ENCODE measurements at places on chromosomes 2 and 18.
A peak's percentile ranks its signal among the peaks of the same experiment; 100 is the strongest.

GRCh38 chr2:233535271-233535670 is 31.3 kb downstream of the USP40 start:
- DNase-seq: peak; percentile 1

DNA sequence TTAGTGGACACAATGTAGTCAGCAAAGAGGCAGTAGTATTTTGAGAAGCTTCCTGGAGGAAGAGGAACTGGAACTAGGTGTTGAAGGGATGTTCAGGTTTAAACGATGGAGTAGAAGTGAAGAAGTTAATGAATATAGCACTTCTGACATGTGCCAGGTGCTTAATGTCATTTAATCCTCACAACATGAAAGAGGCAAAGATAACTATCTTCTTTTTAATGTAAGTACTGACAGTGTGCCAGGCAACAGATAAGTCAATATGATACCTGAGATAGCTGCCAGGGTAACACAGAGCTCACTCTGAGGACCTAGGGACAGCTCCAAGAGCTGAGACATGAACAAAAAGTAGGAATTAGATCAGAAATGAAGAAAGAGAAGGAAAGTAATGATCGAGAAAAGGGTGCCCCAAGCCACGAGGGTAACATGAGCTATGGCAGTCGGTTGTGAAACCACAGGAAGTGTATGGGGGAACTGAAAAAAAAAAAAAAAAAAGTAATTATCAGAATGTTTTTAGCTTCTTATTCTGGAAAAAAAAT is 140.7 kb downstream of the RNF144A start:
- DNase-seq: no peak

DNA sequence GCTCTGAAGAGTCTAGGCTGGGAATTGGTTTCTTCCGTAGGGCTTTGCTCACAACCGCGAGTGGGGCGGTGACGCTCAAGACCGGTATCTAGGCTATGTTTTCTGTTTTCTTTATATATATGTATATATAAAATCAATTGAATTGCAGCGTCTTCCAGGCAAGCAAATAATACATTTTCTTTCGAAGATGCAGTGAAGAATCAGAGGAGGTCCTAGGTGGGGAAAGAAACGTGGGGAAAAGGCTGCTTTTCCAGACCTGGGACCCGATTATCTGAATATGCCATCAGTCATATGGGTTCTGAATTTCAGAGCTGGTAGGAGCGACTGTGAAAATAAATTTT is 714 bp upstream of the SCN9A start:
- no peak for DNase-seq

DNA sequence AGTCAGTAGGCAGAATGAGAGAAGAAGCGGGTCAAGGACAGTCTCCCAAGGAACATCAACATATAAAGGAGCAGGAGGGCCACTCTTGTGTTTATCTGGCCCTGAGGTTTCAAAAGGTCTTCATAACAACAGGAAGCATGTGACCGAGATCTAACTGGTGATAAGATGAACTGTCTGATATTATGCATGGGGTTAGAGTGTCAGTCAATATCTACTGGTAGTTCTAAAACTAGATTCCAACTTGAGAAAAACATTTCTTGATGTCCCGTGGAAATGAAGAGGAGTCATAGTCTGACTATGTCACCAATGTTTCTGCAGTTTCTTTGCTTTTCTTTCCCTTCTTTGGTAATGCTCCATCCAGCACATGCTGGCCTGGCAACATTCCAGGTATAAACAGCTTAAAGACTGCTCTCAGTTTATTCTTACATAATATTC is 77.5 kb upstream of the ITPRID2 start:
- peak; percentile 7 for DNase-seq

- DNase-seq: no peak
These were observed 181.9 kb upstream of the CDH7 start for GRCh38 chr18:65568866-65569265.

DNA sequence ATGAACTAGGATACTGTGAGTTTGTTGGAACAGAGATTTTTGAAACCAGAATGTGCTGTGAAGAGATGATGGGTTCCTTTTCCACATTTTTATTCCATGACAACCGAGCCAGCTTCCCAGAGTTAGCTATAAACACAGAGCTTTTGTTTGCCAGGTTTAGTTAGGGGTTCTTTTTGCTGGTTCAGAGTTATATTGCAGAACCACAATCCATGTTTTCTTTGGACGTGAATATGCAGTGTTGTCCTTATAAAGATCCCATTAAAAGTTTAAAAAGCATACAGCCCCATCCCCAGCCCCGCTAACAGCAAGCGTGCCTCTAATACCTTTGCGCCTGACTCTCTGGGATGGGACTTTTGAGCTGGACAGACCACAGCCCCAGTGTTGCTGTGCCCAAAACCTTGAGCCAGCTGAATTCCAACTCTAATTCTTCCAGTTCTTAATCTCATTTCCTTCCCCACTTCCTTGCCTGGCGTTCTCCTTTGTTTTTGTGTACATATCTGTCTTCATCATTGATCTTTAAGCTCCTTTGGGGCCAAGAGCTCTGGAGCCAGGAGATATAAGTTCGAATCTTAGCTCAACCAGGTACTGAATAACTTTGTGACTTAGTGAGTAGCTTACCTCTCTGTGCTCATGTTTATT is 72.3 kb downstream of the SPATS2L start:
- DNase-seq: peak; percentile 58

DNA sequence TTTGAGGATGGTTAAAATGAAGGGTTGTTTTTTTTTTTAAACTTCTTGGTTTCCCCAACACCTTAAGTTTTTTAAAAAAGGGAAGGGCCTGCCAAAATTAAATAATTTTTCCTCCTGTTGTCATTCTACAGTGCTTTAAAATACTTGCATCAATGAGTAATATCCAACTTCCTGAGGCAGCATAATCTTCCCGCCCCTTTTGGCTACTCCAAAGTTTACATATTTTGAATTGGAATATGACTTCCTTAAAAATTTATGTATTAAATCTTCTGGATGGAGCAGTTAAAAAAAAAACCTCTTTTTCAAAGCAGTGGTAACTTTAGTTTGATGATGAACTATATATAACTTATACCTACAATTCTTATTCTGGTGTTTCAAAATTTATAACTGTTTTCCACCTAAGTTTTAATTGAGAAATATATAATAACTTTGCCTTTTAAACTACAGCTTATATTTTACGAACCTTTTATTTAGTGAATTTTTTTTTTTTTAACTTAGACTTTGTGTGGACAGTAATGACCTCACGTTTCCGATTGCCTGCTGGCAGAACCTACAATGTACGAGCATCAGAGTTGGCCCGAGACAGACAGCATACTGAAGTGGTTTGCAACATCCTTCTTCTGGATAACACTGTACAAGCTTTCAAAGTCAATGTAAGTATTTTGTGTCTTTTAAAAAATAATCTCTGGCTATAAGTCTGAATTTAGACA is 49.8 kb downstream of the PTPN4 start:
- peak; percentile 69 for DNase-seq

- no peak for DNase-seq
These were observed 20.1 kb downstream of the GPR55 start for GRCh38 chr2:230904856-230905447.

DNA sequence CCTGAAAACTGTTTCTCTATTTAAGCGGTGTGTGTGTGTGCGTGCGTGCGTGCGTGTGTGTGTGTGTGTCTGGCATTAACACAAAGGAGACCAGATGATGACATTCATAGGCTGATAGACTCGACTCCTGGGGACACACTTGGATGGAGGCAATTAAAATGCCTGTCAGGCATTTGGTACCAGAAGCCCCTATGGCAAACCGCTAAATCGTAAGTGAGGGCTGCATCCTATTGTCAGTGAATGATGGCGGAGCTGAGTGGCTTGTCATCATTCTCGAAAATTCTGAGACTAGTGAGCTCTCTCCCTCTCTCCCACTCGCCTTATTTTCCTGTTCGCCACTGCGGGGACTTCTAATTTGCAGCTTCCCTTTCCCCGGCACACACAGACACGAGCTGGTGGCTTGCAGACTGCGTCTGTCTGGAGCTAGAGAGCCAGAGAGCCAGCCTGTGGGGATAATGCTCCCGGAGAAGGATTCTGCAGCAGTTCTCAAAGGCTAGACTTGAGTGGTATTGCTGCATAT is 155.4 kb downstream of the MAP2 start:
- peak; percentile 27 for DNase-seq

DNA sequence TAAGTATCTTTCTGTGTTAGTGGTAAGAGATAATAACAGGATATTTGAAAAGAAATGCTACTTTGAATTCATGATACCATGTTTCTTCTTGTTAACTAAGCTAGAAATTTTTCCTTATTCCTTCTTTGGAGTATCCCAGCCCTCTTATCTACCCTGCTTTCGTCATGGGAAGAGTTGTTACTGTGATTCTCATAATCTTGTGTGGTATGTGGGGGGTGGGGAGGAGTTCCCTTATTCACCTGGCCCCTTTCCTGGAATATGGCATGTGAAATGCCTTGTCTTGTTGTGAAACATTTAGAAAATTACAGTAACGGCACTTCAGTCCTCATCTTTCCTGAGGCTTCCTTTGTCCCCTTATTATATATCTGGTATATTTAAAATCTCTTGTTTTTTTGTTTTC is 129.9 kb downstream of the NCOA1 start:
- DNase-seq: no peak

DNA sequence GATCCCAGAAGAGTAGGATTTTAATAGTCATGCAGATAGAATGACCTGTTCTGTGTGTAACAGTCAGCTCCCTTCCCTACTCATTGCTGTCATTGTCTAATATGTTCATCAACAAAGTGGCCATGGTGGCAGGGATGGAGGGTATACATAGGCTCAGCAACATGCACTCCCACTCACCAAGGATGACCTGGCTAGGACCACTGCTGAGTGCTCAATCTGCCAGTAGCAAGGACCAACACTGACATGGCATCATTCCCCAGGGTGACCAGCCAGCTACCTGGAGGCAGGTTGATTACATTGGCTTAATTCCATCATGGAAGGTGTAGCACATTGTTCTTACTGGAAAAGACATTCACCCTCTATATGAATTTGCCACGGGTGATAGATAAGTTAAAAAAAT is 401.7 kb upstream of the CELF4 start:
- DNase-seq: no peak

GRCh38 chr2:15762449-15762848 is 170.8 kb downstream of the DDX1 start:
- DNase-seq: no peak

- DNase-seq: peak; percentile 62
These were observed 120.7 kb downstream of the NCK2 start for GRCh38 chr2:105865222-105865913.

DNA sequence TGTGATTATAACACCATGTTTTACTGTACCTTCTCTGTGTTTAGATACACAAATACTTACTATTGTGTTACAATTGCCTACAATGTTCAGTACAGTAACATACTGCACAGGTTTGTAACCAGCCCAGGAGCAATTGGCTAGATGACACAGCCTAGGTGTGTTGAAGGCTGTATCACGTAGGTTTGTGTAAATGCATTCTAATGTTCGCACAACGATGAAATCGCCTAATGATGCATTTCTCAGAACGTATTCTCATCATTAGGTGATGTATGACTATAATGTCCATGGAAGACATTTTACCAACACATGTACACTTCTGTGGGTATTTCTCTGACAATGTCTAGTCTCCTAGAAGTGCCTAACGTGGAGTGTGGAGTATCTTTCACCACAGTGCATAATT is 165.9 kb upstream of the KLF7 start:
- no peak for DNase-seq

- no peak for DNase-seq
These were observed 66.9 kb upstream of the LRATD1 start for GRCh38 chr2:14565666-14566065.

DNA sequence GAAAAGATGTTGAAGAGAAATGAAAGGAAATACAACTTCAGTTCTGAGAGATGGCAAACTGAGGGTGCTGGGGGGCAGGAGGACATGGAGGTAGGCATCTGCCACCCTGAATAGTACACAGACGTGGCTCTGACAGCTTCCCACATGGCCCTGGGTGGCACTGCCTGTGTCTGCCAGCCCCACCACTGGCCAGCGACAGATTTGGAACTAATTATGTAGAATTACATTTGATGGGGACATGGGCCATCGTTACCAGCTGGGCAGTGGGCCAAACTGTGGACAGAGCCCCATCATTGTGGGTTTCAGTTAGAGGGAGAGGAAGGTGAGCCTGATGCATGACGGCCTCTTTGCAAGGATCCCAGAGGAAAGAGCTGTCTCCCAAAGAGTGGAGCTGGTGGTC is 216.0 kb upstream of the HAAO start:
- DNase-seq: no peak

DNA sequence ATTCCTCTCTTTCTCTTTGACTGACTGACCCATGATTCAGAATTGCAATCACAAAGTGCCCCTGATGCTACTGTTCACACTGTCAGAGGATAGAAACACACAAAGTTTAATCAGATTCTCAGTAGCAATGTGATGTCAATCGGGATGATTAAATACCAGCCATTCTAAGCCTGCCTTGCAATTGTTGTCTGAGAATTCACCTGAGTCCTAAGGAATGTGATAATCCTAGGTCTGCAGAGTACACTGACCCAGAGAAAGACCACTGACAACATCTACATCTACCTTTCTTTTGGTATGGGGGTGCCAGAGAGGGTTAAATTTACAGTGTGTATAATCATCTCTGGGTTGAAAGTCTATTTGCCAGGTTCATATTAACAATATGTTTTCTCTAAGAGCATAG is 883.3 kb downstream of the NRXN1 start:
- DNase-seq: no peak

- DNase-seq: no peak
These were observed 96.7 kb upstream of the RPE start for GRCh38 chr2:209905691-209906090.

DNA sequence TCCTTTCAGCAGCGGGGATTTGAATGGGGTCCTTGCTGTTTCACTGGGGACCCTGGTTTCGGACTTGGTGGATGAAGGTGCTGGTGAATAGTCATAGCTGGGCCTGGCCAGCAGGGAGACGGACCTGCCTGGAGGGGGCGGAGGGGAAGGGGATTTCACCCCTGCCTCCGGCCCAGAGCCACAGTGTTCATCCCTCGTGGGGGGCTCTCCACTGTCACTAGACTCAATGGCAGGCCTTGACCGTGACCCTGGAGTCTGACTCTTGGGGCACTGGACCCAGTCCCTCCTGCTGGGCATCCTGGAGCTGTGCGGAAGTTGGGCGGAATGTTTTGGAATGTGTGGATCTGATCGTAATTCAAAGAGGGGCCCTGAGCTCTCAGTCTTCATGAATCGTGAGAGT is 113.9 kb upstream of the LYPD1 start:
- DNase-seq: no peak

- no peak for DNase-seq
These were observed 590.2 kb downstream of the EPHA4 start for GRCh38 chr2:220981926-220982325.

DNA sequence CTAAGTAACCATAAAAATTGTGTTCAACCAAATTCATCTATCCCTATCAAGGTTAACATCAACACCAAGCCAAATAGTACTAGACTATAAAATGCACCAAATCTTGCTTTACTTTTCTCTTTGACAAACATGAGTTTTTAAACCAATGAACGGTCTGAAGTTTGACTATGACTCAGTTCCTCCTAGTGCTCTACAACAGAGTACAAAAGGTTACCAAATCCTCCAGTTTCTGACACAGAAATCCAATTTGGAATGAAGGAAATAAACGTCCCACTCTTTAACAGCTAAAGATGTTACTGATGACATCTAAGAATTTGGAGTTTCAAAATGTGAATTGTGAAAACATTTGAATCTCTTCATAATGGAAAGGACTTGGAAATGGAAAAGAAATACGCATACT is 11.8 kb upstream of the ACVR1 start:
- no peak for DNase-seq

Measured in AG08395 (cell line).